Stimulated activated CD8-positive, alpha-beta memory T cell treated with anti-CD3 and anti-CD28 coated beads, Interleukin-4, amount 100 ng/mL, for 1 hour (primary cell): ENCODE measurements at places on chromosomes 4 and X.

DNA sequence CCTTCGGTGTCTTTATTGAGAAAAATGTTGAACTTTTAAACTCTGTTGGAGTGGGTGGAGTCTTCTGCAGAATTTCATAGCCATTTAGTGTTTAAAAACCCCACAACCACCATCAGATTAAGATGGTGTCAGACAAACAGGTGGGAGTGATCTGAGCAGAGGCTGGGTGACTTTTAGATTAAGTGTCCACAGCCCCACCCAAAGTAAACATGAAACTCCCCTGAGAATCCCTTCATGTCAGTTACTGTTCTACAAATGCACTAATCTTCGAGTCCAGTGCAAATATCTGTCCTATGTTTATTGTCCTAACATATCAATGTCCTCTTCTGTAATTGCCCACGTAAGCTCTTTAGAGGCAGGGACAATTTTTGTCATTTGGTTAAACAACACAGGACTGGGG is 175.6 kb upstream of the RBPJ start:
- DNase-seq = no peak

DNA sequence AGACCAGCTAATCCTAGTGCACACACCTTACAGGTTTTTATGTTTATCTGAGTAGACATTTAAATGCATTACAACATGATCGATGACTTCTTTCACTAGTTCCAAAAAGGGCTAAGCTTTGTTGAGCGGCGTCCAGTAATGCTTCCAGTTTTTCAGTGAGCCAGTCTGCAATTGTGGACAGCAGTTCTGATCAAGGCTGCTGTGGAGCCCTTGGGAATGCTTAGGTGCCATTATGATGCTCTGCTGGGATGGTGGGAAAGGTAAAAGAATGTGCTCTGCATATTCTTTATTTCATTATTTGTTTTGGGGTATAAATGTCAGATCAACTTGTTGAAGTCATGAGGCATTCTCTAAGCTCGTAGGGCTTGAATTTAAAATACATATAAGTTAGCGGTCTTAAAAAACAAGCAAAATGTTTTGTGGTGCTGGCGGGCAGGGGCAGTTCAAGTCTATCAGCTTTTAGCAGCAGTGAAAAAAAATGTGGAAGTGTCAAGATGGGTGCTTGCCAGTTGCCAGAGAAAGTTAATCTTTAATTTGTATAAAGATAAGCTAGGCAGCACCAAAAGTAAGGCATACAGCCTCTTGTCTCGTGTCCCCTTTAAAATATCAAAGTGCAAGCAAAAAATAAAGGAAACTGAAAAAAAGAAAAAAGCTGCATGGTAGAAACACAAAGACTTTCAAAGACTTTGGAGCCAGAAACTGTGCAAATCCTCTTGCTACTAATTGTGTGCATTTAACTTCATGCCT is 5.8 kb downstream of the MID1IP1 start:
- no peak for DNase-seq

DNA sequence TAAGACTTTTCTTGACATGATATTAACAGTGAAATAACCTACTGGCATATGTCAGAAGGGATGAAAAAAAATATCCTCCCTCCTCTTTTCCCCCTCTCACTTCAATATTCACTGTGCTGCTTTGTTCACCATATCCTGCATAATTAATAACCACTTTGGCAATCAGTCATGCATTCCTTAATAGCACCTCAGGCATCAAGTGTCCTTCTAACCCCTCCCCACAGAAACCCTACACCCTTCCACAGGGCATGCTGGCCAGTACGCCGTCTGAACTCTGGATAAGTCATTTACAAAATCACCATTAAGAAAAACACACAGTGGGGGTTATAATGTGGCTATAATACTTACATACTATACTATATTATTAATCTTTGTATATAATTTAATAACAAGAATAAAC is 165.9 kb downstream of the PDGFC start:
- no peak for DNase-seq

- DNase-seq = no peak
These were observed 354.3 kb upstream of the GATB start for GRCh38 chr4:152115118-152115517.

GRCh38 chr4:169385376-169385775 is 114.6 kb upstream of the SH3RF1 start:
- no peak for DNase-seq

- DNase-seq = no peak
These were observed 17.5 kb downstream of the FABP2 start for GRCh38 chr4:119304431-119304830.

DNA sequence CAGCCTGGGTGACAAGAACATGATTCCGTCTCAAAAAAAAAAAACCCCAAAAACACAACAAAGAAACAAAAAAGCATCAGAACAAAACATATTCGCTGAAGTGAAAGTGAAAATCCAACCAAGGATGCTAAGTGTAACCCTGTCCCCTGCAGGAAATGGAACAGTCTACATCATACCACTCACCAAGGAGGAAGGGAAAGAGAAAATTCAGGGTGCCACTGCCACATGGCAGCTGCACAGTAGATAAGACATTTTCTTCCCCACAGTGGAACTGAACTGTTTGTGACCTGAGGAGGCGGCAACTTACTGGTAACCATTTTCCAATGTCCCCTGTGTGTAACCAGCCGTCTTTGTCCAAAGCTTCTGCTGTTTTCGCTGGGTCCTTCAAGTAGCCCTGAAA is 28.2 kb upstream of the CENPU start:
- no peak for DNase-seq

GRCh38 chr4:105624530-105624929 is 72.1 kb downstream of the ARHGEF38 start:
- no peak for DNase-seq

- no peak for DNase-seq
These were observed 104.6 kb upstream of the NWD2 start for GRCh38 chr4:37139987-37140386.

GRCh38 chr4:38769857-38770256 is 12.9 kb downstream of the TLR10 start:
- no peak for DNase-seq

- no peak for DNase-seq
These were observed 2.8 kb upstream of the SAP30 start for GRCh38 chr4:173367946-173368345.

DNA sequence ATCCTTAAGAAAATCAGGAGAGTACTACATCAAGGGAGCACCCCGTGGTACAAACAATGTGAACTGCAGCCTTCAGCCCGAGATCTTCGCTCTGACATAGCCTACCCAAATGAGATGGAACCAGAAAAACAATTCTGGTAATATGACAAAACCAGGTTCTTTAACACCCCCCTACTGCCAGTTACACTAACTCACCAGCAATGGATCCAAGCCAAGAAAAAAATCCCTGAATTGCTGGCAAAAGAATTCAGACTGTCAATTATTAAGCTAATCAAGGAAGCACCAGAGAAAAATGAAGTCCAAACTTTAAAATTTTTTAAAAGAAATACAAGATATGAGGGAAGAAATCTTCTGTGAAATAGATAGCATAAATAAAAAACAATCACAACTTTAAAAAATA is 101.7 kb upstream of the KLF8 start:
- DNase-seq = no peak

GRCh38 chrX:136395271-136395670 is 92.5 kb upstream of the BRS3 start:
- no peak for DNase-seq

DNA sequence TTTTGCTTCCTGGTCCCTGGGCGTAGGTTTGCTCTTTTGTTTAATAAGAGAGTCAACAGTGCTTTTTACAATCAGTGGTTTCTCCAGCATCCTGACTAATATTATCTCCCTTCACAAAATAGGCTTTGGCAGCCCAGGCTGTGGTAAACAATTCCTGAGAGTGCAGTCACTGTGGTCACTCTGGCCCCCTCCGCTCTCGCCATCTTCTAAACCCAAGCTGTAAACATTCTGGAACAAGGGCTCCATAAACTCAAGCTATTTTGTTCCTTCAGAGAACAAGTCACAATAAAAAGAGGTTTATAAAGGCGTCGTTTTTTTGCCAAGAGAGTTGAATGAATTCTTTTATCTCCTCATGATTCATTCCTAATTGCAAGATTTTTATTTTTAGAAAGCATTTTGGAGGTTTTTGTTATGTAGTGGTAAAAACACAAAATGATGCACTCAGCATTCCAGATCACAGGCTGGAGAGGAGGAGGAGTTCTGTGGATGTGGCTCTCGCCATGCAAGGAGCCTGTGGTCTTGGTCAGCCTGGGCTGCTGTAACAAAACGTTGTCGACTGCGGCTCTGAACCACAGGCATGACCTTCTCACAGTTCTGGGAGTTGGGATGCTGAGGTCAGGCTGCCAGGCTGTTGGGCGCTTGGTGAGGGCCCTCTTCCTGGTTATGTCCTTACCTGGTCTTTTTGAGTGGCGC is 486.4 kb upstream of the FAT1 start:
- no peak for DNase-seq

- DNase-seq = no peak
These were observed 548 bp downstream of the TMEM164 start for GRCh38 chrX:110003167-110004156.

DNA sequence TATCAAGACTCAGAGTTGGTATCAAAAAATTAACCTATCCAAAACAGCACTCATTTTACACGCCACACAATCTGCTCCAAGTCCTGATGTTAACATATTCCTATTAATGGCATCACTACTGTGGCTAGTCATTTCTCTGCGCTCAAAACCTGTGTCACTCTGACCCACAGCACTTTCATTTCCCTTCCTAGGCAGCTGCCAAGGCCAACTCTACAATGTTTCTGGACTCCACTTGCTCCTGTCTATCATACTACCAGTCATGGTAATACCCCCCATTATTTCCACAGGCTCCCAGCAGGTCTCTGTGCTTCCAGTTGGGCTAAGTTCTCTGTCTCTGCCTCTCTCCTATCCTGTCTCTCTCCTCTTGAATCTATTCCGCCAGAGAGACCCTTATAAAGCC is 323.6 kb downstream of the NR3C2 start:
- no peak for DNase-seq

- DNase-seq = no peak
These were observed 12.0 kb upstream of the CD38 start for GRCh38 chr4:15765910-15766697.

DNA sequence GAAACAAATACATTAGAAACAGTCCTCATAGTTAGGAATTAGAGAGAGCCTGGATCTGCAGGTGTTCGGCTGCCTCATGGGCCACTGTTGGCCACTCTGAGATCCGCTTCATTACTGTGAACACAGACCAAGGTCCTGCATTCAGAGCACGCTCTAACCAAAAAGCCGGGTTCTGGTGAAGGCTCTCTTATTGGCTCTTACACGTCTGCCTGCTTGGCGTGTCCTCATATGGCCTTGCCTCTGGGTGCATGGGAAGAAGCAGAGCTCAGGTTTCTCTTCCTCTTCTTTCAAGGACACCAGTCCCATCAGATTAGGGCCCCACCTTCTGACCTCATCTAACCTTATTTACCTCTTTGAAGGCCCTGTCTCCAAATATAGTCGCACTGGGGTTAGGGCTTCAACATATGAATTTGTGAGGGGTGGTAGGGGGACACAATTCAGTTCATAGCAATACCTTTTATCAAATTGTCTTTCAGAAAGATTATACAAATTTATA is 37.1 kb upstream of the ELF2 start:
- no peak for DNase-seq

DNA sequence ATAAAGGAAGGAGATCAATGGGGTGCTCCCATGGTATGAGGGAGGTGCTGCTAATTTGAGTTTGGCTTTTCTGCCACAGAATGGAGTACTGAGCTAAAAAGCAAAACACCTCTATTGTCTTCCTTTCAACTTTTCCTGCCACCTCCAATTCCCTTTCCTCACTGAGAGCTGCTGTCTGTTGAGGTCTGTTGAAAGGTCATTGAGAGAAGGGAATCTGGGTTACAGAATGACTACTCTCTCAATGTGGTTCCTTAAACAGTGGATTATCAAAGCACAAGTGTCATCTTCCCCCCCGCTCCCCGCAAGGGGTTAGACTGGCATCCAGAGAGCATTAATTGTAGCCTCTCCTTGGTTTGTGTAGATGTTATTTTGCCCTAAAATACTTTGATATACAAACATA is 10.7 kb downstream of the USP9X start:
- DNase-seq = no peak

- DNase-seq = no peak
These were observed 47.2 kb upstream of the RELL1 start for GRCh38 chr4:37733240-37733867.

GRCh38 chrX:122046226-122046625 is 998.8 kb downstream of the GLUD2 start:
- no peak for DNase-seq

DNA sequence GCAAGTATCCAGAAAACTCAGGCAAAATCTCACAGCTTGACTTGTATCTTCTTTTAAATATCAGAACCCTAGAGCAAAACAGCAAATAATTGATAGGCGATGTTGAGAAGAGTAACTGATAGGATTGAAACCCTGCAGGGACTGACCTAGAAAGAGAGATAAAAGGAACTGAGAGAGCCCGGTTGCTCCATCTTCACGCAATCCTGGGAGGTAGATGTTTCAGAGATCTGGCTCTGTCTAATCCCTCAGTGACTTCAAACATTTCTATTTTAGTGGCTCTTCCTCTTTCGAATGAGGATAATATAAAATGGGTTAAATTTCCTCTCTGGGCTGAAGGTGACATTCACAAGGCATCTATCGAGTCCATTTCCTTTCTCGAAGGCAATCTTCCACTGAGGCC is 39.3 kb upstream of the RPL34 start:
- no peak for DNase-seq

DNA sequence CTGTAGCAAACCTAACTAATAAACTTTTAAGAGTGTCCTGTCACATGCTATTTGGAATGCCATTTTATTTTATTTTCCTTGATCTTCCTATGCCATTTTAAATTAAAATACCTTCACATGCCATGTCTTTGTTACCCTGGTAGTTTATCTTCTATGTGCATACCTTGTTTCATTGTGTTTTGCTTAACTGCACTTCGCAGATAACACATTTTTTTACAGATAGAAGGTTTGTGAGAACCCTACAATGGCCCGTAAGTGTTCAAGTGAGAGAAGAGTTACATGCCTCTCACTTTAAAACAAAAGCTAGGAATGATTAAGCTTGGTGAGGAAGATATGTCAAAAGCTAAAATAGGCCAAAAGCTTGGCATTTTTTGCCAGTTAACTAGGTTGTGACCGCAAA is 744.1 kb downstream of the STIM2 start:
- no peak for DNase-seq

GRCh38 chrX:10648614-10649013 is 28.2 kb upstream of the MID1 start:
- DNase-seq = no peak

DNA sequence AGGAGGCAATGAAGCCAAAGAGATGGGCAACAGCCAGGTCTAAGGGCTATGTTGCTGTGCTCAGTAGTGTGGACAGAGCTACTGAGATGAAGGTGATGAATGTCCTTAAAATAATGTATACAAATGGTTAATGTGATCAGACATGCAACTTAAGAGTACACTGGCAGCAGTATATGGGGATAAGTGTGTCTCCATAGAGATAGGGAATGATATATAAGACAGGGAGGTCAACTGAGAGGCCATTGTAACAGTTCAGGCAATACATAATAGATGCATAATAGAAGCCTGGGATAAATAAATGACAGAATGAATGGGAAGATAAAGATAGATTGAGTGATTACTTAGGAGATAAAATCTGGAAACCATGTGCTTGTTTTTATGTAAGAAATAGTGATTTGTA is 250.0 kb downstream of the CFAP299 start:
- DNase-seq = no peak

GRCh38 chr4:36385951-36386571 is 104.6 kb downstream of the DTHD1 start:
- peak; percentile 11 for DNase-seq

GRCh38 chr4:105623099-105623498 is 70.7 kb downstream of the ARHGEF38 start:
- DNase-seq = no peak
